ENCODE measurements at places on chromosomes 3 and 15.

DNA sequence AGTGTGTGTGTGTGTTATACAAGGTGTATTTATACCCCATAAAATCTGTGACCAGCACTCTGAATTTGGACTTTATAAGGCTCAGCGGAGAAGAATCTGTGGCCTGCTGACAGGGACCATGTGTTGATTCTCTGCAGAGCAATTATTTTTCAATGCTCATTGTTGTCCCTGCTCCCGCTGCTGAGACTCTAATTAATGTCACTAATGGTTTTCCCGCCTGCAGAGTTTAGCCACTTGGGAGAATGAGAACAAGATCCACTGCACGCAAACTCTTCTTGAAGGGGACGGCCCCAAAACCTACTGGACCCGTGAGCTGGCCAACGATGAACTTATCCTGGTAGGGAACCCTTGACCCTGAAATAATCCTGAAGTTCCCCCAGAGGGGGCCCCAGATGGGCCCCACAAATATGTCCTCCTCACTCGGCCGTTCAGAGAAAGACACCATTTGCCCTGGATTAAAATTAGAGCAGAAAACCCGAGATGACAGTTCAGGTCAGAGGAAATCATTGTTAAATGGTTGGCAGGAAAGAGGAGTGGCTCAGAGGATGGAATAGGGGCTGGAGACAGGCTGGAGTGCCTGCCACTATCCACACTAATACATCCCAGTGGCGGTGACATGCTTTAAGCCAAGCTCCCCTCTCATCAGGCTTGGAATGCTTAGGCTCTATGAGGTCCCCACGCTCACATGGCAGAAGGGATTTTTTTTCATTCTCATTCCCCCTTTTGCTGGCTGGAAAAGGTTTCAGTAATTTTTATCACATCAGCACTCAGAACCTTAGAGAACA is 3.3 kb downstream of the CRABP1 start:
- no peak for DNase-seq

GRCh38 chr3:11235385-11235784 is 36.8 kb upstream of the ATG7 start:
- DNase-seq, result no peak

DNA sequence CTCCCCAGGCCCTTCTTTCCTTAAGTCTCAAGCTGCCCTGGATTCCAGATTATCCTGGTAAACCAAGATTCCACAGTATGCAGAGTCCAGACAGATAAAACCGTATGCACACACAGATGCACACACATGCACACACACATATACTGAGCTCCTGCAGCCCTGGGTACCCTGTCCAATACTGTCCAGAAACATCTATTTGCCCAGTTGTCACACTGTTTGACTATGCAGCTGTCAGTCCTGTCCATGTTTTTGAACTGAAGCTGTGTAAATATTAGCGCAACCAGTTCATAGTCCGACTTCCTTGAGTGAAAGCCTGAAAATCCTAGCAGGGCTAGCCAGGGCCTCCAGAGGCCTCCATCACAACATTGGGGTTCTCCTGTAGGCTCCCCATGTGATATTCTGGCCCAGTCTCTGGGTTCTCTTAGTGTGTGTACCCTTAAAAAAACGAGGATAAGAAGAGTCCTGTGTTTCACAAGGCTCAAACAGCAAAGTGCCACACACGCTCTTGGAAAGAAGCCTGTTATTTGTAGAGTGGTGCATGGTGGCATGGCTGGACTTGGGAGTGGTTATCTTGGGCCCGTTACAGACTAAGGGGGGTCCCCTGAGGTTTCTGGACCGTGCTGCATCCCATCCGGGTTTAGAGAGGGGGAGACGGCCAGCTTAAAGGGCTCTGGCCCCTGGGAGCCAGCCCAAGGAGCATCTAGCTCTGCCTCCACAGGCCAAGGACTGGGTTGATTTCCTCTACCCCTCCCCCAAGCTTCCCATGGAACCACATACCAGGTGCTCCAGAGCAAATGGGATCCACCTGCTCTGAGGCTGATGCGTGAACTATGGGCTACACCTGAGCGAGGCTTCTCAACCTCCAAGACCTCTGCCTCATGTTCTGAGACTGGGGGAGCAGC is 108.3 kb downstream of the IQSEC1 start:
- no peak for DNase-seq

DNA sequence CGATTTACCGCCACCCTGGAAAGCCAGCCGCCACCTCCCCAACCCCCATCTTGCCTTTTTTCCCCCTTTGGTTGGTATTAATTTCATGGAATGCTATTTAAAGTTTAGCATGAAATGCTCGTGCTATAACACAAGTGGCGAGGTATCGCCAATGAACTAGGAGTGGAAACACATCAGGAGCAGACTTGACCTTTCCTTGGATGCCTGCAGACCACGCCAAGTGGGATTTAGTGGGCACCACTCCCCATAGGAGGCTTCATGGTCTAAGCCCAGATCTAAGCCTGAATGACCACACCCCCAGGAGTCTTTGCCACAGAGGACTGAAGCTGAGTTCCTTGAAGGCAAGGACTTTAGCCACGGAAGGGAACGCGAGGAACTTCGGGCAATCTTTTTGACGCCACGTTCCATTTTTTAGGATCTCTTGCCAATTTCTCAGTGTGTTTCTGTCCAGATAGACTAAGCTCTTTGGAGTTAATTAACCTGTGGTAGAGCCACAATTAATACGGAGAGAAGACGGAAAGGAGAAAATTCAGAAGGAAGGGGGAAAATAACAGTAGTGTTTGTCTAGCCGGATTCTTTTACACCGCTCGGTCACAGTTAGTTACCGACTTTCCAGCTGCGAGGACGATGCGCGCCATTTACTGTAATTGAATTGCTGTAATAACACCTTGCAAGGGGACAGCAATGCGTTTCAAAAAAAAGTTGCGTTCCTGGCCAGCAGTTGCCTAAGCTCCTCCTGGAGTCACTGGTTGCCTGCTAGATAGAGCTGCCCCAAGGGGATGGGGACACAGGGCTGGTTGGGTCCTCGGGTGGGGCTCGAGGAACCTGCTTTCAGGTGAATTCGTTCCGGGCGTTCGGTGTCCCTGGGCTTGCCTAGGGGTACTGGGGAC is 37.1 kb downstream of the NR2F2 start:
- no peak for DNase-seq

DNA sequence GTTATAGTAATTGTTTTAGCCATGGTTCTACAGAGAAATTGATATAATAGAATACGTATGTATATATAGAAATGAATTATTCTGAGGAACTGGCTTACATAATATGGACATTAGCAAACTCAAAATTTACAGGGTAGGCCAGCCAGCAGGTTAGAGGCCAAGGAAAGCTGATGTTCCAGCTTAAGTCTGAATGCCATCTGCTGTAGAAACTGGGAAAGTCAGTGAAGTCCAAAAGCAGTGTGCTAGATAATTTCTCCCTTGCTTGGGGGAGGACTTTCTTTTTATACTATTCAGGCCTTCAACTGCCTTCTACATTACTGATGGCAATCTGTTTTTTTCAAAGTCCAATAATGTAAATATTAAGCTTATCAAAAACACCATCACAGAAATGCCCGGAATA is 1174.7 kb downstream of the ZPLD1 start:
- DNase-seq, result no peak

- no peak for DNase-seq
These were observed 78.9 kb downstream of the CDIN1 start for GRCh38 chr15:36658312-36658711.

DNA sequence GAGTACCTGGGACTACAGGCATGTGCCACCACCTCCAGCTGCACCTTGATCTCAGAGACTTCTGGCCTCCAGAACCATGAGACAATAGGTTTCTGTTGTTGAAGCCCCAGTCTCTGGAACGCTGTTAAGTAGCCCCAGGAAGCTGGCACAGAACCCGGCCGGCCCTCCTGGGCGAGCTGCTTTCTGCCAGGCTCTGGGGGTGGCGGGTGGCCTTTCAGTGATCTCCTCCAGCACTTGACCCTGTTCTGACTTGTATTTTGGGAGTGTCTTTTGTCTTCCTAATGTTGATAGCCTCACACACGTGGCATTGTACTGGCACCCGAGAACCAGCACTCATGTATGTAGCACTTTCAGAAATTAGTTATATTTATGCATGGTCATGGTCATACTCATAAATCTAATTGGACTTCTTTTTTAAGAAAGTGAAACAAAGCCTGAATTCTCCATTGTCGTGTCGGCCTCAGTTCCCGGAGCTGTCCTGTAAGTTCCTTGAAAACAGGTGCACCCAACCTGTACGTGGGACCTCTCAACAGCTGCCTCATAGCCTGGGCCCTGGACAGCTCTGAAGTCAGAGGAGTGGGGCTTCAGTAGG is 74.0 kb downstream of the TFRC start:
- DNase-seq, result no peak

DNA sequence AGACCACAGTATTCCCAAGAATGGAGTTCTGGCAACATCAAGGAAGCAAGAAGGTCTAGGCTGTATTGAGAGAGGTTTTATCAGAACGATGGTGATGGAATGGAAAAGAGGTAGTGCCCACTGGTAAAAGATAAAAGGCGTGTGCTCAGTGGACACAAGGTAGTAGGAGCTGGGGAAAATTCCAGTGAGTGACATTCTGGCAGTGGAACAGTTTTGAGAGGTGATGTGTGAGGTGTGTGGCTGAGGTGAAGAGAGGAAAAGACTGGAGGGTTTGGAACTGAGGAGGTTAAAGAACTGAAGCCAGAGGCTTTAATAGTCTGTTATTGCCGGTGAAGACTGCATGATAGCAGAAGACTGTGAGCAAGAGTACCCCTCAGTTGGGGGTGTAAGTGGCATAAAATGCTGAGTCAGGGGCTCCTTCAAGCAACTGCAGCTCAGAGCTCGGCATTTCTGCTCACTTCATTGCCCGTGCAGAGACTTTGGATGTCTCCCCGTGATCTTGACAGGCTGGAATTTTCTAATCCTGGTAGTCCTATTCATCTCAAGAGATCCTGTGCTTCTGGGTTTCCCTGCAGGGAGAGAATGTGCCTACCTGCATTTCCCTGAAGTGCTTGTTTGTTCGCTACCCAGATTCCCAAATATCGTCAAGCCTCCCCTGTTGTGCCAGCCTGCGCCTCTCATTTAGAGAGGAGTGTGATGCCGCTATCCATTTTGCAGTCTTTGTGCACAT is 191.0 kb downstream of the SATB1 start:
- no peak for DNase-seq

- DNase-seq, result no peak
These were observed 22.0 kb downstream of the AADAC start for GRCh38 chr3:151835751-151836525.

DNA sequence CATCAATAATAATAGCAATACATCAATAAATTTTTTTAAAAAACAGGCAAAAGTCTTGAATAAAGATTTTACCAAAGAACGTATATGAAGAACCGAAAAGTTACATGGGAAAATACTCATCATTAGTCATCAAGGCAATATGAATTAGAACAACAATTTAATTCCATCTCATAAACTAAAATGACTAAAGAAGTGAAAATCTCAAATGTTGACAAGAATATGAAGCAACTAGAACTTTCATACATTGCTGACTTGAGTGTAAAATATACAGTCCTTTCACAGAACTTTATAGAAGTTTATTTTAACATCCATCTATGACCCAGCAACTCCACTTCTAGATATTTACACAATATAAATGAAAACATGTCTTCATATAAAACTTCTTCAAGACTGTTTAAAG is 35.3 kb upstream of the ABHD10 start:
- DNase-seq, result no peak

DNA sequence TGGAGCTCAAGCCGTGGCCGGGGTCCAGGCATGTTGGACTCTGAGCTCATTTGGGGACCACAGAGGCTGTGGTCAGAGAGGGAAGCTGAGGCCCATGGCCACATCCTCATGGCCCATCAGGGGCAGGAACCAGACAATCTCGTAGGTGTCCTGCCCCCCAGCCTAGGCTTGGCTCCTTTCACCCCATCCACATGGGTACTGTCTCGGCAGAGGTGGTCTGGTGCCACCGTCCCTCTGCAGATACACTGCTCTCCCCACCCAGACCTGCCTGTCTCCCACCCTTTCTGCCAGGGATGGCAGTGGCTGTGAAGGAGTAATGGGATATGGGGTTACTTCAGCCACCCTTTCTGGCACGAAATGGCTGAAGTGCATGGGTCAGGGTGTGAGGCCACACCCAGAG is 7.9 kb downstream of the PRSS50 start:
- no peak for DNase-seq

- no peak for DNase-seq
These were observed 17.9 kb downstream of the DZIP1L start for GRCh38 chr3:138097192-138098172.

DNA sequence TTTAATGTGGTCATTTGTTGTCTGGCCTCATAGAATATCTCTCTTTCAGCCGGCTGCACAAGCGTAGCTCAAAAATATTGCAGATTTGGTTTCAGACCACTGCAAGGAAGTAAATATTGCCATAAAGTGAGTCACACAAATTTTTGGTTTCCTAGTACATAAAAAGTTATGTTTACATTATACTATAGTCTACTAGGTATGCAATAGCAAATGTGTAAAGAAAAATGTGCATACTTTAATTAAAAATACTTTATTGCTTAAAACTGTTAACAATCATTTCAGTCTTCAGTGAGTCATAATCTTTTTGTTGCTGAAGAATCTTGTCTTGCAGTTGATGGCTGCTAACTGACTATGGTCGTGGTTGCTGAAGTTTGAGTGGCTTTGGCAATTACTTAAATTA is 425.1 kb upstream of the ROBO1 start:
- DNase-seq, result no peak

GRCh38 chr3:53324105-53324504 is 23.2 kb downstream of the DCP1A start:
- DNase-seq, result no peak

DNA sequence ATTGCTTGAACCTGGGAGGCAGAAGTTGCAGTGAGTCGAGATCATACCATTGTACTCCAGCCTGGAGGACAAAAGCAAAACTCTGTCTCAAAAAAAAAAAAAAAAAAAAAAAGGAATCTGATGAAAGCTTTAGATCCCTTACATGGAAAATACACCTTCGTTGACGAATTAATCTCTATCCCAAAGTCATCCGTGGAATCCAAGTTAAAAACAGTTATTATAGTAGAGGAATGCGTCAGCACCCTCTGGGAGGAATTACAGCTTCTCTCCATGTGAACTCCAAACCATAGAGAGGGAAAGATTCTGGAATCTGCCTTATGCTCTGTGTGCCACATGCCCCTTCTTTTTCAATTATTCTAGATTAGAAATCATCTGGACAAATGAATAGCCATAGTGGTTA is 192.3 kb upstream of the C2CD4B start:
- no peak for DNase-seq

DNA sequence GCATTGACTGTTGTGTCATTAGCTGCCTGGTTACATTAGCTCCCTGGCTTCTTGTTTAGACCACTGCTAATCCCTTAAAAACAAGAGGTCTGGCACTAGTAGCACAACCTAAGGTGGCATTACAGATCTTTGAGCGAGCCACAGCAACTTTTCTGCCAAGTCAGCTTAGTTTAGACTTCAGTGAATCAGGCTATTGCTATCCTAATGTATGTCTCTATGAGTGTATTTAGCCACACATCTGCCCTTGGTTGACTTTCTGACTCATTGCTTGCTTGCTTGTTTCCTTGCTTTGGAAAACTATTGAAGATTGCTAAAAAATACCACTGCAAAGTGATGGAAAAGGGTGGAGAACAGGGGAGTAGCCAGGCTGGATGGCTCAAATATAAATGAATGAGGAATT is 50.2 kb downstream of the CHP1 start:
- no peak for DNase-seq

GRCh38 chr15:37140531-37141058 is 40.2 kb upstream of the MEIS2 start:
- no peak for DNase-seq
